Pancreas (tissue), 10 donors: ENCODE measurements at places on chromosomes 5 and 9.

DNA sequence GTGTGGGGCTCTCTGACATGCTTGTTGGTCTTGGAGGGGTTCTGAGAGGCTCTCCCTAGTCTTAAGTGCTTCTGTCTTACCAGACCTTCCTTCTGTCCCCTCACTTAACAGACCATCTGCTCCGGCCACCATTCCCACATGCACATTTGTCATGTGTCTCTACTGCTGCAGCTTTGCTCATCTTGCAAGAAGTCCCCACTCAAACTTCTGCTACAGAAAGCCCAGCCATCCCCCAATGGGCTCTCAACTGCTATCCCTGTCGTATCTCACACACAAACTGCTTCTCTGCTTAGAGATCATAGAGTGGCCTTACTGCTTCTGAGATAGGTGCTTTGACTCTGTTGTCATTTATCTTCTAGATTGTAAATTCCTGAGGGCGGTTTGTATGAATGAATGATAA, 69.4 kb downstream of the NUP214 start:
- DNase-seq: no peak
- H3K27me3 ChIP-seq: no peaks in the 10 kb centered on the region
- H3K27ac ChIP-seq: no peak overlapping the region
- H3K36me3 ChIP-seq: peaks cover 7% of the 10 kb centered on the region

DNA sequence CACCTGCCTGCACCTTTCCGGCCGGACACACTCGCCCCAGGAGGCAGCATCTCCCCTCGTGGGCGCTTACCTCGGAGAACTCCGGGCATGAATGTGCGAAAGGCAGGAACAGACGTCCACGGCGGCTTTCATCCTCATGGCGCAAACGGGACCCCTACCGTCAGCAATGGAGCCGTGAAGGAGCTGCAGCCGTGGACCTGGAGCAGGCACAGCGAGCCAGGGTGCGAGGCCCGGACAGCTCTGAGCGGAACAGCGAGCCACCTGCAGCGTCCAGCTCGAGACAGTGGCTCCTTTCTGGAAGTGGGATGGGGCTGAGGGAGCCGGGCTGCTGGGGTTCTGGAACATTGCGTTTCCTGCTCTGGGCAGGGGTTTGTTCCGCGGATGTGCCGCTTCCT, 7.8 kb upstream of the SLC6A19 start:
- H3K4me3 ChIP-seq: no peak overlapping the region
- H3K4me1 ChIP-seq: no peaks in the 10 kb centered on the region
- no peak overlapping the region for H3K27ac ChIP-seq
- no peak for DNase-seq
- H3K27me3 ChIP-seq: no peaks in the 10 kb centered on the region
- H3K36me3 ChIP-seq: no peaks in the 10 kb centered on the region

DNA sequence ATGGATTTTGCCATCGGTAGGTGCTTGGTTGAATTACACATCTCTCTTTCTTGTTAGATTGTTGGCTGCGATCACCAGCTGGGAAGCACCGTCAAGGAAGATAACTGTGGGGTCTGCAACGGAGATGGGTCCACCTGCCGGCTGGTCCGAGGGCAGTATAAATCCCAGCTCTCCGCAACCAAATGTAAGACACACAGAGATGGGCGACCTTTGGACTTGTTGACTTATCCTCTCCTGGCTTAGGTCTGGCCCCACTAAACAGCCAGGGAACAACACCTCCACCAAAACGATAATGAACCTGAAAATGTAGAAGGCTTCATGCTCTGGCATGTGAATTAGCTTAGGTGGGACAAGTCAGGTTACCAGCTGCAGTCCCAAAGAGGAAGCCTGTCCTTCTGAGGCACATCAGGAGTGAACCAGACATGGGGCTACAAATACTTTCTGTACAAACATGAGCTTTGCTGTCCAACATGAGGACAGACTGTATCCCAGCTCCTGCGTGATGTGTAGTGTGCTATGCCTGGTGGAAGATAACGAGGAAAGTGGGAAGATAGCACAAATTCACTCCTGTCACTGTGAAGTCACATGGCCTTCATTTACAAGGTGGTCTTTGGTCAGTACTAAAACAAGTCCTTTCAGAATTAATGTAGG, 148.4 kb downstream of the ADAMTSL1 start:
- H3K27me3 ChIP-seq: no peaks in the 10 kb centered on the region
- no peak for DNase-seq
- no peak overlapping the region for H3K4me3 ChIP-seq
- H3K4me1 ChIP-seq: no peaks in the 10 kb centered on the region

- H3K27ac ChIP-seq: peak overlapping the region; percentile 92
- H3K27me3 ChIP-seq: no peaks in the 10 kb centered on the region
- DNase-seq: peak; percentile 39
Observed at GRCh38 chr5:131264451-131265099, 722 bp downstream of the CDC42SE2 start.

DNA sequence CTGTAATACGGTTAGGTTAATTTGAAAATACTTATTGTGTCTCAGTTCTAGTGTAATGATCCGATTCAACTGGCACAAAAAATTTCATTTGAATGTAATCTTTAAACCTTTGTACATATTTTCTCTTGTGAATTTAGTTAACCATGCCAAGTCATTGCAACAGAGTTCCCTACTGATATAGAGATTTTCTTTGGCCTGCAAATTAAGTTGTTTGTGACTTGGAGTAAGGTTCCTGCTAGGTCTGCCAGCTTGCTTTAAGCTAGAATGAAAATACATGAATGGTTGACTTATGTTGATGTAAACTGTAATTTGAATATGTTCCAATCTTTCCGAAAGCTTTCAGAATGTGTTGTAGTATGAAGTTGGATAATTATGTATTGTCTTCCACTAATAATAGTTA, 1004.1 kb upstream of the EDIL3 start:
- no peaks in the 10 kb centered on the region for H3K36me3 ChIP-seq
- peaks cover 11% of the 10 kb centered on the region for H3K4me1 ChIP-seq
- DNase-seq: no peak
- H3K4me3 ChIP-seq: no peak overlapping the region
- H3K27me3 ChIP-seq: no peaks in the 10 kb centered on the region
- H3K27ac ChIP-seq: no peak overlapping the region

- no peak for DNase-seq
- H3K4me3 ChIP-seq: no peak overlapping the region
- H3K27me3 ChIP-seq: peaks cover 15% of the 10 kb centered on the region
- H3K27ac ChIP-seq: no peak overlapping the region
- H3K36me3 ChIP-seq: no peaks in the 10 kb centered on the region
- no peaks in the 10 kb centered on the region for H3K4me1 ChIP-seq
Observed at GRCh38 chr9:78609450-78609849, 312.5 kb downstream of the PSAT1 start.

GRCh38 chr5:176608937-176609723, 826 bp downstream of the GPRIN1 start:
- H3K4me1 ChIP-seq: no peaks in the 10 kb centered on the region
- H3K36me3 ChIP-seq: no peaks in the 10 kb centered on the region
- H3K27me3 ChIP-seq: no peaks in the 10 kb centered on the region
- peak overlapping the region; percentile 29 for H3K4me3 ChIP-seq
- no peak overlapping the region for H3K27ac ChIP-seq
- DNase-seq: no peak

DNA sequence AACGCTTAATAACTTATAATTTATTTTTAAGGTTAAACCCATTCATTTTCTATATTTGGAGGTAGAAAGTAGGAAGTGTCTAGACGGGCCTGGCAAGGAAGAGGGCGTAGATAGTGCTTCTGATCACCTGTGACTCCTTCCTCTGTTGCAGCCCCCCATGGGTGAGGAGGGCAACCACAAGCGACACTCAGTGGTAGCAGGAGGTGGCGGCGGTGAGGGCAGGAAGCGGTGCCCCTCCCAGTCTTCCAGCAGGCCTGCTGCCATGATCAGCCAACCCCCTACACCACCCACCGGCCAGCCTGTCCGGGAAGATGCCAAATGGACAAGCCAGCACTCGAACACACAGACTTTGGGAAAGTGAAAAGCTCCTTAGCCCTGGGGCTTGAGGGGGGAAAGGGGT, 36.7 kb downstream of the FAXDC2 start:
- H3K4me3 ChIP-seq: no peak overlapping the region
- H3K27me3 ChIP-seq: no peaks in the 10 kb centered on the region
- DNase-seq: no peak
- no peaks in the 10 kb centered on the region for H3K4me1 ChIP-seq
- no peak overlapping the region for H3K27ac ChIP-seq

- DNase-seq: no peak
- H3K27me3 ChIP-seq: no peaks in the 10 kb centered on the region
- H3K27ac ChIP-seq: no peak overlapping the region
- no peak overlapping the region for H3K4me3 ChIP-seq
- H3K36me3 ChIP-seq: no peaks in the 10 kb centered on the region
- H3K4me1 ChIP-seq: no peaks in the 10 kb centered on the region
Observed at GRCh38 chr5:137095597-137095996, 403.5 kb downstream of the SPOCK1 start.

DNA sequence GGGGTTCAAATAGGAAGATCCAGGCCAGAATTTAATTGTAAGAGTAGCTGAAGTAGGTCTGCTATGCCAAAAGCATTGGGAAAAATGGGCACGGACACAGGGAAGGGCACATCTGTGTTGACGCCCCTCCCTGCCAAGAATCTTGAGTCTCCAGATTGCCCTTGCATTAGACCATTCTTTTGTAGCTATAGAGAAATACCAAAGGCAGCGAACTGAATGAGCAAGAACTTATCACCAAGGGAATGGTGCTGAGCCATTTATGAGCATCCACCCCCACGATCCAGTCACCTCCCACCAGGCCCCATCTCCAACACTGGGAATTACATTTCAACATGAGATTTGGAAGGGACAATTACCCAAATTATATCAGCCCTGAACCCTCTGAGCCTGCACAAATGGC, 18.0 kb upstream of the GDA start:
- no peak overlapping the region for H3K27ac ChIP-seq
- no peaks in the 10 kb centered on the region for H3K36me3 ChIP-seq
- DNase-seq: no peak
- H3K4me3 ChIP-seq: no peak overlapping the region
- H3K4me1 ChIP-seq: peaks cover 12% of the 10 kb centered on the region
